ENCODE measurements at places on chromosomes 16 and 17.

GRCh38 chr16:80511824-80512592, 28.8 kb upstream of the DYNLRB2 start:
- no peak for DNase-seq

DNA sequence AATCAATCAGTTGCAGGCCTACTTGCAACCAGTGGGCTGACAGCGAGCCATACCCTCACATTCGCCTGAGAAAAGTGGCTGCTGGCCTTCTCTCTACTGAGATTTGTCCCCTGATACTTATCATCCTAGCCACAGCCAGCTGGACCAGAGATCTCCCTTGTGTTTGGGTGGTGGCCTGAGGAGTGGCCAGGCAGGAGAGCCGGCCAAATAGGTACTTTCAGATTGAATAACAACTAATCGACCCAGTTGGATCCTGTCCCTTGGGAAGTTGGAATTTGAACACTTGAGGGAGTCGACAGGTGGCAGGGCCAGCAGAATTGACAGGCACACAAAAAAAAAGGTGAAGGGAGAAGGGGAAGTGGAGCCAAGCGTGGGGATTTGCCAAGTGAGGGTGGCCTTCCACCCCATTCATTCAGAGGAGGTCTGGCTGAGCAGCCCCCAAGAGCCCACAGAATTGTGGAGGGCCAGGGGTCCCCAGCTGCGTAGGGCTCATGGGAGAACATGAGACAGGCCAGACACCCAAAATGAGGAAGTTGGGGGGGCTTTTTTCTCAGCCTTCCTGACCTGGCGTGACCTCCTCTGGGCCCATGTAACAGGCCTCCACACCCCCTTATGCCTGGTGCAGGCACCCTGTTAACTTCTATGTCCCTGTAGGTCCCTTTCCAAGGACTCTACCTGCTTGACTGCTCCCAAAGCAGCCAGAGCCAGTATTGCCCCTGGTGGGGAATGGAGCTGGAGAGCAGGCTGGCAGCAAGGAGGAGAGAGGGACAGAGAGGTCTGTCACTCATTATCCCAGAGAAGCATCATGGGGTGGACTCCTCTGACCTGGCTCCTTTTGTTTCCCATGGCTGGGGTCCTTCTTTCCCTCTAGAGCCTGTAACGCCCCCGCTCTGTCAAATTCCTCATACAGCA, 2.9 kb upstream of the RANGRF start:
- no peak for DNase-seq

DNA sequence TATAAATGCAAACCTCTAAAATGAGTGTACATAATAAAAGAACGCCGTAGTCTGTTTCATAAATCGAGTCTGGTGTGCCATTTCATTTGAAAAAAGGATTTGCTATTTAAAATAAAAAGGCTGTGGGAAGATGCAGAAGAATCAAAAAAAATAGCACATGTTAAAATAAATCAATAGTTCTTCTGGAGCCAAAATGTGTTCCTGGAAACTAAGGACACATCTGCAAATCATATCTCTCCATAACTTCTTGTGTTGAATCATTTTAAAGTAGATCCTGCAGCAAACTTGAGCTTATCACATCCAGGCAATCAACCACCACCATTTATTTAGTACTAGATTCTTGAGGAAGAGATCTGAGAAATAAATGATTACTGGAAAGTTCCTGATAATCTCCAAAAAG, 29.0 kb downstream of the XPO6 start:
- no peak for DNase-seq

DNA sequence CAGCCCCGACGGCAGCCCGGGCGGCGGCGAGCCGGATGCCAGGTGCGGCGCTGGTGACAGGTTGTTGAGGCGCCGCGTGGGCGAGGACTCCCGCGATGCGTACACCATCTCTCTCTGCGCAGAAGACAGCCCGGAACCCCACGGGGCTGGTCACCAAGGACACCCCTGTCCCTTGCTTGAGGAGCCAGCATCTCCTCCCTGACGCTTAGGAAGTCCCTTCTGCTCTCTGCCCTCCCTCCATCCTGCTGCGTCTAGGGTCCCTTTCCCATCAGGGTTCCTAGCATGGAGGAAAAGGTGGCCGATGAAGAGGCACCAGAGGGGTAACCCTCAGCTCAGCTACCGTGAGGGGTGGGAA, 43.6 kb downstream of the SRCIN1 start:
- no peak for DNase-seq

GRCh38 chr17:9935408-9935807, 30.3 kb upstream of the RCVRN start:
- DNase-seq = no peak

GRCh38 chr17:68141050-68141449, 105.5 kb downstream of the KPNA2 start:
- no peak for DNase-seq

DNA sequence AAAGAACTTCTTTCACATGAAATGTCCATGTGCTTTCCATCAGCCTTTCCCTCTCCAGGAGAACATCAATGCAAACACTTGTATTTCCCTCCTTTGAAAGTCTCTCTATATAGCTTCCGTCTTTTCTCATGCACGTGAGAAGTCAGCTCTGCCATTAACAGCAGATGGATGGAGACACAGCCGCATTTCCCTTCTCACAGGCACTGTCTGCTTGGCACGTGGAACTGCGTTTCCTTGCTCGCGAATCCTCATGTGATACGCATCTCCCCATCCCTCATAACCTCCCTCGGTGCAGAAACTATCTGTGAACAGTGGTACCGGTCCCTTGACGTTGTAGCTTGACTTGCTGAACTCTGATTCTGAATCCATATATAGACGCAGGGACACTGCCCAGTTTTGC, 717.0 kb upstream of the RBFOX1 start:
- DNase-seq = no peak

GRCh38 chr17:72705905-72706395, 386.5 kb downstream of the SLC39A11 start:
- no peak for DNase-seq

DNA sequence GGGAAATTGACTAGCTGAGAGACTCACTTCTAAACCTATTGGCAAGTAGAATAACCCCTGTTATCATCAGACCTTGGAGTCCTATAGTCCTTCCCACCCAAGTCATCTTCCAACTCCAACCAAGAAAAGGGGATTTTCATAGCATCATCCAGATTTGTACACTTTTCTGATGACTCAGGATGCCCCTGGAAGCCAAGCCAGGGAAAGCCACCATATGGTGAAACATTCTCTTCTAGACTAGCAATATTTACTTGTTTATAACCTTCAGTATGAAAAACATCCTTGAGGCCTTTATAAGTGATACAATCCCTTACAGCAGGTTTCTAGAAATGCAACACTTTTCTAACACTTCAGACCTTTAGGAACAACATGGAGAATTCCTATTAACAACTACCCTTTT, 618.8 kb upstream of the CDH11 start:
- no peak for DNase-seq

Measured in activated T-cell treated with anti-CD3 and anti-CD28 coated beads, Interleukin-2, amount 50 U/mL, for 48 hours (primary cell).